ENCODE measurements at places on chromosomes 5 and 9.

DNA sequence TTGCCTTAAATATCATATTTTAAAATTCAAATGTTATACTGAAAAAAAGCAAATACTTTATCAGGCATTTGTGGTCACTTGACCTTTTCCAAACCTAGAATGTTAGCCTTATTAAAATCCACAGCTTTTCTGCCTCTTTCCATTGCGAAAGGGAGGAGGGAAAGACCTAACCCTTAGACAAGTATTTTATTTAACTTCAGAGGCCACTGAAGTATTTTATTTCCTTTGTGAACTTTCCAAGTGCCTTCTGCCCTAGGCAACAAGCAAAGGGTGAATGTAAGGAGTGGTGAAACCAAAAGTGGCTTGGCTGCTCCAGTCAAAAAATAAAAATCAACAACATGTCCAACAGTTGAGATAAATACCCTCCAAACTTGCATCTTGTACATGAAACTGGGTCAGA lies 376.1 kb downstream of the EFNA5 start:
- DNase-seq = peak; percentile 72

GRCh38 chr5:42779083-42779482 lies 22.5 kb downstream of the CCDC152 start:
- DNase-seq = no peak

- peak; percentile 16 for DNase-seq
Measured at GRCh38 chr5:180522330-180522729, 28.2 kb downstream of the CNOT6 start.

GRCh38 chr9:92738661-92739081 lies 26.0 kb downstream of the BICD2 start:
- DNase-seq = peak; percentile 61

- no peak for DNase-seq
Measured at GRCh38 chr5:33507426-33507825, 66.7 kb downstream of the TARS1 start.

DNA sequence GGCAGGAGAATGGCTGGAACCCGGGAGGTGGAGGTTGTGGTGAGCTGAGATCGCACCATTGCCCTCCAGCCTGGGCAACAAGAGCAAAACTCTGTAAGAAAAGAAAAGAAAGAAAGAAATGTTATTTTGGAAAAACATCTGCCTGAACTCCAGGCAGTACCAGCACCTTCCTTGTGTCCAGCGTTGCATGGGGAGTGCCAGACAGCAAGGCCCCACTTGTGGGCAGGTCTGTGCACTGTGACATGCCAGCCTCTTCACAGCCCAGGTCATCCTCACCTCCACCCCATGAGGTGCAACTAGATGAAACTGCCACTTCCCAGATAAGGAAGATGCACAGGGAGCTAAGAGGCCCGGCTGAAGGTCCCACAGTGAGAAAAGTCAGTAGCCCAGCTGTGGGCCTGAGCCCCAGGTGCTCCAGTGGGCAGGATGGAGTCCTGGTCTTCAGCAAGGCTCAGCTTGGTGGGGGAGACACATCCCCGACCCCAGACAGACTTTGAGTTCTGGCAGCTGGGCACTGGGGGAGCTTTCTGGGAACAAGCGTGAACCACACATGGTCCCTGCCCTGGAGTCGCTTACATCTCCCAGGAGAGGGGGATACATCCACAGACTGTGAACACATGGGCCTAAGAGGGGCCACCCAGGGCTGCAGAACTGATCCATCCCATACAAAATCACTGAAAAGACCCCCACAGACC lies 146.9 kb upstream of the IER5L start:
- no peak for DNase-seq

GRCh38 chr9:34557426-34558321 lies 31.9 kb downstream of the CNTFR start:
- DNase-seq = no peak

GRCh38 chr9:103978396-103978795 lies 115.7 kb upstream of the SMC2 start:
- DNase-seq = no peak

DNA sequence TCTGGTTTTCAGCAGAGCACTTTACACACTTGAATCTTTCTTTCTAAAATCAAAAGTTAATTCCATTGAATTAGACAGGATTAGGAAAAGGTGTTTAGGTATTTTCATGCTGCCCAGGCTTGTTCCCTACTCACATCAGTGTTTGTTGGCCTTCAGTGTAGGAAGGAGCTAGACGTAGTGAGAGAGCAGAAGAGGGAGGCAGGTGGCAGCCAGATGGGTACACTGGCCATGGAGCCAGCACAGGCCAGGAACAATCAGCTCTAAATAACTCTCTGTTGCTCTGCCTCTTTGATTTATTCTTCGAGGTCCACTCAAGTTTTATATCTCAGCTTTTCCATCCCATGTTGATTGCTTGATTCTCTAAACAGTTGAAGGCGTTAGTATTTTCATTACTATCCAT lies 529.6 kb downstream of the PSAT1 start:
- DNase-seq = no peak

- DNase-seq = no peak
Measured at GRCh38 chr5:176152191-176152929, 85.9 kb upstream of the SIMC1 start.

DNA sequence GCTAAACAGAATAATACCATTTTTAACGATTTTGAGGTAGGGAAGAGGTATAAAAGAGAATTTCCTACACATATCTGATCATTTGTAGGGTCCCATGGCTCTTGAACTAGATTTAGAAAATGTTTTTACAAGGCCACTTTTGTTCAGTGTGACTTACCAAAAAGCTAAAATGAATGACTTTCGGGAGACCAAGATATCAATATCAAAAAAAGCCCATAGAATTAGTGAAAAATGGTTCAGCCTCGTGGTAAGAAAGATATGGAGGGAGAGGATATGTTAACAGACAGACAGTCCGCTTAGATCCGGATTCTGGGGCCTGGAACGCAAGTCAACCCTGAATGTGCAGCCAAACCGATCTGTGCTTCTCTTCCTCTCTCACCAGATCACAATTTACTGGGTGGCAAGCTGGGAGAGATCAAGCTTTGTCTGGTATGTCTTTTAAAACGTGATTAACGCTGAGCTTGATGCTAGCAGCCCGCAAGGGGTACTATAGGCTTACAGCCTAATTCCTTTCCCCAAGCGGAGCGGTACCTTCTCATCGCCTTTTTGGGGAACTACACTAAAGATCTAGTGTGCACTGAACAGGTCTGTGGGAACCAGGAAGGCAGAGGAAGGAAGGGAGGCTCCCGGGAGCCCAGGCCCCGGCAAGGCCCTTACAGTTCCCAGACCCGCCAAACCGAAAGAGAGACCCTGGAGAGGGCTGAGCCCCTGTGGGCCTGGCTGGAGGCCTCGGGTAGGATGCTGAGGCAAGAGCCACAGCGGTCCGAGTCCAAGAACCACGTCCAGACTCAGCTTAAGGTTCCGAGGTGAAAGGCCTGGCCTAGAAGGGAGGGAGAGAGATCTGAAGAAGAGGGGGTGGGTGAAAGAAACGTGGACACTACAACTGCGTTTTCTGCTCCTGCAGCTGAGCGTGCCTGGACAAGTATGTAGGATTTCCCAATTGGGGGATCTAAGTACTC lies 2.9 kb downstream of the NR2F1-AS1 start:
- DNase-seq = no peak

DNA sequence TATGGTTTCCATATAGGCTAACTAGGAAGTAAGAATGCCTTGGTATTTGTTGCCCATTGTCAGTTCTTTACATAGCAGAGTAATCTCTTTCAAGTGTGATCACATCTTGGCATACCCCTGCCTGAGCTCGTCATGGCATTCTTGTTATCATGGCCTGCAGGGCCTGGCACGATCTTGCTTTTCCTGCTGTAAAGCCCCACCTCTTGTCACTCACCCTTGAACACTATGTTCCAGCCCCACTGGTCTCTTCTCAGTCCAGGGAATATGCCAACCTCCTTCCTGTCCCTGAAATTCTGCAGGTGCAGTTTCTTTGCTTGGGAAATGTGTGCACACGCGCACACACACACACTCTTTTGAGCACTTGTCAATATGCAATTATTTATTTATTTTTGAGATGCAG lies 250.2 kb upstream of the DMRT1 start:
- no peak for DNase-seq

DNA sequence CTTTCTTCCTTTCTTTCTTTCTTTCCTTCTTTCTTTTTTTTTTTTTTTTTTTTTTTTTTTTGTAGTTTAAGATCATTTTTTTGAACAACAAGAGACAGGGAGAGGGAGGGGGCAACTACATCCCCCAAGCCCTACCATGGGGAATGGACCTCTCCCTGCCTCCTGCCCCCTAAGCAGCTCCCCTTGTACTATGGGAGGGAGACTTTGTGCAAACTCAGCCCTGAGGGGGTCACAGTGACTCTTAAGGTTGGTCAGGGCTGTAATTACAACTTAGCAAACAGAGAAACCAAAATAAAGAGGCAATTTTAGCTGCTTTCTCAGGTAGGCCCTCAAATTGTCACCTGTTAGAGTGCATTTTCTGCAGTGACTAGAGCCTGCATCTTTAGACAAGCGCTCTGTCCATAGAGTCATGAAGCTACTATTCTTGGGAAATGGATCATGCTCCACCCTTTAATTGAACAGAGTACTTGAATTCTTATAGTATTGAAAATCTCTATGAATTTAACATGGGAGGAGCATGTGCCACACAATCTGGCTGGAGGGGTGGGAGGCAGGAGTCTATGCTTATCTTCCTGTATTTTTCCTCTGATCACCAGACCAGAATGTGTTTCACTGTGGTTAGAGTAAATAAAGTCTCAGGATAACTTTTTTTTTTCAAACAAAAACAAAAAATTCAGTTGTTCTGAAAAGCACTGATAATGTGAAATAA lies 24.3 kb upstream of the PIK3R1 start:
- DNase-seq = no peak

DNA sequence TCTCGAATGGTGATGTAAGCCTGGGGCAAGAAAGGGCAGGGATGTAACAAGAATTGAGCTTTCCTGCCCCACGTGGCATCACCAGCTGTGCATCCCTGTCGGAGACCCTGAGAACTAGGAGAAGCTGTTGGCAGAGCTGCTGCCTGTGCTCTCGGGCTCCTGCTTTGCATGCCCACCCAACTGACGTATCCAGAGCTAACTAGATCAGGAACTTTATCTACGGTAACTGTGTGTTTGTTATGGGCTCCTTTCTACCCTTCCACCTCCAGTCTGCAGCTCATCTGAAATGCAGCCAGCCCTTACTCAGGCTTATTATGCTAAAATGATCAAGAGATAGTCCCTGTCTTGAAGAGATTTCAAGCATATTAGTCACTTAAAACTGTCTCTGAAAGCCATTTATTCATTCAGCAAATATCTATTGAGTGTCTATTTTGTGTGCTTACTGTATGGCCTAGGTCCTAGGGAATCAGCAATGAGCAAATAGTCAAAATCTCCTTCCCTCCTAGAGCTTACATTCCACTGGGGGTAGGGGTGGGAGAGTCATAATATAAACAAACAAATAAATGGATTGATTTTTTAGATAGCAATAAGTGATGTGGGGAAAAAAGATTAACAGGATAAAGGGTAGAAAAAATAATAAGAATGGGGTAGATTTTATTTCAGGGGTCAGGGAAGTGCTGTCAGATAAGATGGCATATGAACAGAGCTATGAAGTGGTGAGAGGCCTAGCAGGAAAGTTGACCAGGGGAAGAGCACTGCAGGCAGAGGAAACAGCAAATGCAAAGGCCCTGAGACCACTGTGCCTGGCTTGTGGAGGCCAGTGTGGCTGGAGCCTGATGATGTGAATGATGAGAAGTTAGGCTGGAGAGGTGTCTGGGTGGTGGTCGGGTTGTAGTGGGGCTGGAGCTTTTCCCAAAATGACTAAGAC lies 118.2 kb downstream of the GALNT10 start:
- DNase-seq = no peak
